ENCODE measurements at places on chromosomes 12 and 14.

DNA sequence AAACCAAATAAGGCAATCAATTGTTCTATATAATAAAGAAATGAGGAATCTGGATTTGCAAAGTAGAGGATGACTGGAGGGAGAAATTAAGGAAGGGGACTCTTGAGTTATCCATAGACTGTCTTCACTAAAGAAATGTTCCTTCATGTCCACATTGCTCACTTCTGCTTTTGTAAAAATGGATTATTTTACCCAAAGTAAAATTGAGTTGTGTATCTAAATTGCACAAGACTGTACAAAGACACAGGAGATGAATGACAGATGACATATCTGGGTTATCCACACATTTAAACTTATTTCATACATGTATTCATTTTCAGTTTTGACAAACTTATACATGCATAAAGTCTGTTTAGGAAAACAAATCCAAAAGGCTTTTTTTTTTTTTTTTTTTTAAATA lies 11.3 kb downstream of the ATP2B1 start:
- H3K4me1 ChIP-seq, result peaks cover 41% of the 10 kb centered on the region
- H3K36me3 ChIP-seq, result peaks cover 8% of the 10 kb centered on the region
- DNase-seq, result no peak
- no peak overlapping the region for H3K27ac ChIP-seq
- no peaks in the 10 kb centered on the region for H3K27me3 ChIP-seq
- peak overlapping the region; percentile 28 for H3K4me3 ChIP-seq

GRCh38 chr14:56590535-56590960 lies 10.9 kb downstream of the TMEM260 start:
- H3K4me3 ChIP-seq, result no peak overlapping the region
- no peaks in the 10 kb centered on the region for H3K27me3 ChIP-seq
- peaks cover 19% of the 10 kb centered on the region for H3K36me3 ChIP-seq
- no peak for DNase-seq
- H3K4me1 ChIP-seq, result no peaks in the 10 kb centered on the region

- peaks cover 35% of the 10 kb centered on the region for H3K4me1 ChIP-seq
- H3K27ac ChIP-seq, result peak overlapping the region; percentile 94
- H3K4me3 ChIP-seq, result peak overlapping the region; percentile 83
- no peaks in the 10 kb centered on the region for H3K27me3 ChIP-seq
- no peaks in the 10 kb centered on the region for H3K36me3 ChIP-seq
- DNase-seq, result peak; percentile 20
Measured at GRCh38 chr12:67698672-67699581, 50.4 kb downstream of the DYRK2 start.

DNA sequence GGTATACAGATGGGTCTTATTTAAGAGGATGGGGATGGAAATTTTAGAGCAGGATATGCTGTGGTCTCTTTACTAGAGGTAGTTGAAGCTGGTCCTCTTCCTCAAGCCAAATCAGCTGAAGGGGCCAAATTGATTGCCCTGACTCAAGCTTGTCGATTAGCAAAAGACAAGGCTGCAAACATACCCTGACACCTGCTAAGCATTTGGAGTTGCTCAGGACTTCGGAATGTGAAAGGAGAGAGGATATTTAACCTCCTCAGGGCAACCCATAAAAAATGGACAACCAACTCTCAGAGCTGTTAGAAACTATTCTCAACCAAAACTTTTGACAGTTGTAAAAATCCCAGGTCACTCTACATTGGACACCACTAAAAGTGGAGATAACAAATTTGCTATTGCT lies 15.6 kb downstream of the PTGDR start:
- H3K27me3 ChIP-seq, result no peaks in the 10 kb centered on the region
- H3K4me1 ChIP-seq, result peaks cover 33% of the 10 kb centered on the region
- H3K36me3 ChIP-seq, result peaks cover 21% of the 10 kb centered on the region
- H3K4me3 ChIP-seq, result no peak overlapping the region

DNA sequence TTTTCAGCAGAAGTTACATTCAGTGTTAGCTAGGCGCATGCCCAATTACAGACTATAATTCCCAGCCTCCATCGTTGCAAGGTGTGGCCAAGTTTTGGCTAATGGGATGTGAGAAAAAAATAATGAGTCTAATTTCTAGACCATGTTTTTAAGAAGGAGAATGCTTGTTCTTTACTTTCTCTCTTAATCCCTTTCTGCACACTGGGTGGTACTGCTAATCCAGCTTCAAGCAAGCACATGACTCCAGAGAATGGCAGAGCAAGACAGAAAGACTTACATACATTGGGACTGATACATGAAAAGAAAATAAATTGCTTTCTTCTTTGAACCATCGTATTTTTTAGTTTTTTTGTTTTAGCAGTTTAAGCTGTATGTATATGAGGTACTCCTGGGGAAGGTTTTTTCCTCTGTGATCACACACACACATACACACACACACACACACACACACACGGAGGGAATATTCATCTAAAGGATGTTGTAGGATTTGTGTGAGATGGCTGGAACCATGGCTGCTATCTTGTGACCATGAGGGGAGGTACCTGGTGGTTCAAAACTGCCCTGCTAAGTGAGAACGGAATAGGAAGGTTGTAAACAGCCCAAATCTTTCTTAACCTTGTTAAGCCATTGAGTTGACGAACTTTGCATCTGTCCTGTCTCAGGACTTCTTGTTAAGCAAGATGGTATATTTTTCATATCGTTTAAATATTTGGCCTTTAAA lies 34.3 kb upstream of the LTA4H start:
- H3K36me3 ChIP-seq, result no peaks in the 10 kb centered on the region
- H3K27ac ChIP-seq, result no peak overlapping the region
- peaks cover 8% of the 10 kb centered on the region for H3K27me3 ChIP-seq
- no peak overlapping the region for H3K4me3 ChIP-seq
- peaks cover 5% of the 10 kb centered on the region for H3K4me1 ChIP-seq
- DNase-seq, result no peak

DNA sequence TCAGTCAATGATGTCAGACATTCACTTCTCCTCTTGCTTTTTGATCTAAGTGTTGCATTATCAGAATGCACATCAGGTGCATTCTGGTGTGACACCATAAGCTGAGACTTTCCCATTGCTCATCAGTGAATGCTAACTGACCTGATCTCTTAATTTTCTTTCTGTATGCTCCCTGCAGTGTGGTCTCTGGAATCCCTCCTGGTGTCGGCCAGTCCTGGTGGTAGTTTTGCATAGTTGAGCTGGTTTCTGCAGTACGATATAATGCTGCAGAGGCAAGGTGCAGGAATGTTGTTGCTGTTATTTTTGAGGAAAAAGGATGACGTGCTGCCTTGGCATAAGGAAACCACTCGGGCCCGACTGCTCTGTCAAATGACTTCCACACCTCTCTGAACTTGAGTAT lies 11.0 kb upstream of the SRP54 start:
- H3K27ac ChIP-seq, result no peak overlapping the region
- H3K27me3 ChIP-seq, result no peaks in the 10 kb centered on the region
- DNase-seq, result no peak
- no peak overlapping the region for H3K4me3 ChIP-seq
- peaks cover 7% of the 10 kb centered on the region for H3K4me1 ChIP-seq

DNA sequence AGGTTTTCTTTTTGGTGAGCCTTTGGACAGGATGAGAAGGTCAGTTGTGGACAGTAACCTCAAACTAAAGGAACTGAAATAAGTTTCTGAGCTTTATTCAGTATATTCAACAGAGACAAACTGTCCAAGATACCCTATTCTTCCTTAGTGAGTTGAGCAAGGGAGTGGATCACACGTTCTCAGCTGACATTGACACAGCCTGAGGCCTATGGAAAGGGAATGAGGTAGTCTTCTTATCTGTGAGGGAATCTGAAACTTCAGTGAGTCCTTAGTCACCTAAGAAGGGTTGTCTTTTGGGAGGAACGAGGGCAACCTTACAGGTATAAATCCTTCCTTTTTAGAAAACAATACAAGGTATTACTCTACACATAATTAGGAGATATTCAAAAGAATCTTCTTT lies 5.0 kb upstream of the NUBPL start:
- no peak for DNase-seq
- no peak overlapping the region for H3K27ac ChIP-seq
- H3K4me1 ChIP-seq, result peaks cover 11% of the 10 kb centered on the region
- H3K36me3 ChIP-seq, result peaks cover 4% of the 10 kb centered on the region
- H3K27me3 ChIP-seq, result peaks cover 52% of the 10 kb centered on the region

DNA sequence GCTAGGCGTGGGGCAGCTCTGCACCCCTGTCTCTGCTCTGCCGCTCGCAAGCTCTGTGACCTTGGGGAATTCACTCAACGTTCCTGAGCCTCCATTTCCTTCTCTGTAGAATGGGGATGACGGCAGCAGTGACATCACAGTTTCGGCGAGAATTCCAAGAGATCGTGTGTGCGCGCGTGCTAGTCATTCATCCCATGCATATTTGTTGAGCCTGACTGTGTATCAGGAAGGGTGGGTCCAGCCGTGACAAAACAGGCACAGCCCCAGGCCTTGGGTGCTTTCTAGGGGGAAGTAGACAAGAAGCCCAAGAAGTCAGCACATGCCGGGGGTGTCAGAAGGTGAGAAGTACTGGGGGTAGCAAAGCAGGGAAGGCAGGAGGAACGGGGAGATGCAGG lies 145.6 kb upstream of the NCOR2 start:
- peak; percentile 13 for DNase-seq
- no peaks in the 10 kb centered on the region for H3K36me3 ChIP-seq
- no peaks in the 10 kb centered on the region for H3K27me3 ChIP-seq
- H3K27ac ChIP-seq, result peak overlapping the region; percentile 91

All from effector memory CD8-positive, alpha-beta T cell (primary cell).